IPS-NIHi11 (cell line): ENCODE measurements at places on chromosomes 16 and 17.

DNA sequence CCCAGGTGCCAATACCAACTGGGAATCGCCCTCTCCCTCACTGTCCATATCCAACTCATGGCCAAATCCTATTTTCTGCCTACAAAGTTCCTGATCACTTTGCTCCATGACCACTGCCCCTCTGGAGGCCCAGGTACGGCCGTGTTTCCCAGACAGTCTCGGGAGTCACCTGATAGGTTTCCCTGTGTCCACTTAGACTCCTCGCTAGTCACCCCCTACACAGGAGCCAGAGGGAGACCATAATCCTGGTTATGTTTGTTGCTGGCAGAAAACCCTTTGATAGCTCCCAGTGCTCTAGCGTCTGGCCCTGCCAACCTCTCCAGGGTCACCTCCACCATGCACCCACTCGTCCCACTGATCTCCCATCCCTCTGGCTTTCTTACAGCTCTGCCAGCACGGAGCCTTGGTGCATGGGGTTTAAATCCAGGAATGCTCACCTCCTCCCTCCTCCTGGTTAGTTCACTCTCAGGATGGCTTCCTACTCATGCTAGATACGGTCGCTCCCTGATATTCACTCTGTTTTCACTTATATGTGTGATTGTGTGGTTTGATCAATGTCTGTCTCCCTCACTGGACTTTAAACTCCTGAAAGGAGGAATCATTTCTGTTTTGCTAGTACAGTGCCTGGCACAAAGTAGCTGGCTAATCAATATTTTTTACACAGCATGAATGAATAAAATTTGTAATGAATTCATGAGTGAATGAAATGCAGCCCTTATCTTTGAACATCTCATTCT is 7.5 kb upstream of the CALB2 start:
- DNase-seq: no peak

- no peak for DNase-seq
Observed at GRCh38 chr17:44071198-44071520, 624 bp downstream of the G6PC3 start.

DNA sequence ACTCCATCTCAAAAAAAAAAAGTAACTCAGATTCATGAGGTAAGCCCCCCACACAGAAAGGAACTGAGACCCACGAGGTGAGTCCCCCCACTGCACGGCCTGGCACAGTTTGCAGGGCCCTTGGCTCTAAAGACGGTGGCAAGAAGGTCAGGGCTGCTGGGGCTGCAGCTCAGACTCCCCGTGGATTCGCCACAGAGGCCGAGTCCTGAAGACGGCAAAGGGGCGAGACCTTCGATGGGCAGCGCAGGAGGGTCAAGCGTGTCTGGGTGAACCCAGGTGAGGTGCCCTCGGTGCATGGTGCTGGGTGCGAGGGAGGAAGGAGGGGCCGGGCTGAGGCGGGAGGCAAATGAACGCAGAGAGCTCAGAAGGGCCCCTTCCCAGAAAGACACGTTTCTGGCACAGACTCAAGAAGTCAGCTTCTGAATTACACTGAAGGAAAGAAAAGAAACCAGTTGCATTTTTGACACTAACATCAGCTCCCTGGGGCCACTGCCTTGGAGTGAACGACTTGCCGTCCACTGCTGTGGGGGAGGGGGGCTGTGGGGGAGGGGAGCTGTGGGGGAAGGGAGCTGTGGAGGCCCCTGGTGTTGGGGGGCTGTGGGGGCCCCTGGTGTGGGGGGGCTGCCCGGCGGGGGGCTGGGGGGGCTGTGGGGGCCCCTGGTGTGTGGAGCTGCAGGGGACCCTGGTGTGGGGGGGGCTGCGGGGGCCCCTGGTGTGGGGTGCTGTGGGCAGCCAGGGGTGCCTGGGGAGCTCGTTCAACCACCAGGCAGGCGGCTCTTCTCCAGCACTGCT is 69.8 kb upstream of the METRNL start:
- no peak for DNase-seq

DNA sequence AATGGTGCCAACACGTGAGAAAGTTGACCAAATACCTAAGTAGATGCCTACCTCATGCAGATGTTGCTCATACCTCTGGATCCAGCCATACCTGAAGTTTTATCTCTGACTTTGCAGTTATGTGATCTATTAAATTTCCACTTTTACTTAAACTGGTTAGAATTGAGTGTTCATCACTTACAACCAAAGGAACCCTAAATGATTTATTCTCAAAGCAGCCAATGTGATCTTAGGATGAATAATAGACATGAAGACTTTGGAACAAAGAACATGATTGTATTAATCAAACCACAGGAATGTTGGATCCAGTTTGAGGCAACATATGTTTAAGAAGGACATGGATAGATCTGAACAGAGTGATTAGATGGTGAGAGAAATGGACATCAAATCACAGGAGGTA is 68.7 kb downstream of the IRX6 start:
- no peak for DNase-seq

DNA sequence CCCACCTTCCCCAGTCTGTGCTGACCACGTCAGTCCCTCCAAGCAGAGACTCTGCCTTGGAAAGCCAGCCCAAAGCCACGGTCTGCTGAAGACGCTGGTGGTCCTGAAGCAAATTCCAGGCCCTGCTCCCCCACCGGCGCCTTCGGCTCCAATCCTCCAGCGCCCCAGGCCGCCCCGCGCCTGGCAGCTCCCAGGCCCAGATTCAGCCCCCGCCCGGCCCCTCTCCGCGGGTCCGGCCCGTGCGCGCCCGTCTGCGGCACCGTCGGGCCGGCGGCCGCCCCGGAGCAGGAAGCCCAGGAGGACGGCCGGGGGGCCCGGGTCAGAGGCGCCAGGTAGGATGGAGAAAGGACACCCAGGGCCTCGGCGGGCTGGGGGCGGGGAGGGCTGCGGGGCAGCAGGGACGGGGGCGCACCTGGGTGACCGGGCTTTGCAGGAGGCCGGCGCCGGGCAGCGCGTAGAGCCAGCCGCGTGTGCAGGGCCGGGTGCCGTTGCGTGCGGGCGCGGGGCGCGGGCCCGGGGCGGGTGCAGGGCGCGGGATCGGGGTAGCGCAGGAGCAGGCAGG is 594 bp upstream of the SLC22A31 start:
- DNase-seq: peak; percentile 38

DNA sequence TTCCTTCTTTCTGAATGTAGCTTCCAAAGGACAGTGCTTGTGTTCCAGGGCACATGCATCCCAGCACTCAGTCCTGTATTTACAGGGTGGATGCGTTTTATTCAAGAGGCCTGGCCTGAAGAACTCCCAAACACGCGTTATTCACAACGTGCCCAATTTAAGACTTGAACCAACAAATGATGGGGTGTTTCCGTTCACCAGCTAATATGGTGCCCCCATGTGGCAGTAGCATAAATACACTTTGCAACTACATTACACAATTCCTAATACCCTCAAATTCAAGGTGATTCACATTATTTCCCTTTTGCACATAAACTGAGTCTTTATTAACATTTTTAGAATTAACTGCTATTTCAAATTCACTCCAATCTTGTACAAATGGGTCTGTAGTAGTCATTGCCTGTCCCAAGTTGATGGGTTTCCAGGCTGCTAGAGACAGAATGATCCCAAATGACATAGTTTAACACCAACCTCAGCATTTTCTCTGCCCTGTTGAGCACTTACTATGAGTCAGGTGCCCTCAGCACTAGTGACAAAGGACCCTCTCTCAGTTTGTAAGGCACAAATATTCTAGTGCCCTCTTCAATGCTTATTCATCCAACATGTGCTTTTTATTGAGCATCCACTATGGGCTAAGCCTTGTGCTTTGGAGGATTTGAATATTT is 26.9 kb downstream of the HSD17B2 start:
- DNase-seq: peak; percentile 58
